ENCODE measurements at places on chromosomes 2 and 18.

DNA sequence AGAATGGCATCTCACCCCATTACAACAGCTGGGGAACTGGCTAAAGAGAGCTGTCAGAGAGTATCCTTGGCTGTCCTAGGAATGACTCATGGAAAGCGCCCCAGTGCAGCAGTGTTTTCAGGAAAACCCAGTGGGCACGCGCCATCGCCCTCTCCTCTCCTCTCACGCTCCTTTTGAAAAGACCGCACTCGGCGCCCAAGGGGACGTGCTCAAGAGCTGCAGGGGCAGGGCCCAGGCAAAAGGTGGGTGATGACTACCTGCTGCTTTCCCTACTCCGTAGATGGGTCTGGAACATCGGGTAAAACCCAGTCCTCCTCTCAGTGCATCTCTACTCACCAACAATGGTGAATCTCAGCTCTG lies 68.1 kb downstream of the EMILIN2 start:
- DNase-seq, result no peak

- no peak for DNase-seq
These were observed 12.1 kb downstream of the DOCK10 start for GRCh38 chr2:225030203-225030602.

DNA sequence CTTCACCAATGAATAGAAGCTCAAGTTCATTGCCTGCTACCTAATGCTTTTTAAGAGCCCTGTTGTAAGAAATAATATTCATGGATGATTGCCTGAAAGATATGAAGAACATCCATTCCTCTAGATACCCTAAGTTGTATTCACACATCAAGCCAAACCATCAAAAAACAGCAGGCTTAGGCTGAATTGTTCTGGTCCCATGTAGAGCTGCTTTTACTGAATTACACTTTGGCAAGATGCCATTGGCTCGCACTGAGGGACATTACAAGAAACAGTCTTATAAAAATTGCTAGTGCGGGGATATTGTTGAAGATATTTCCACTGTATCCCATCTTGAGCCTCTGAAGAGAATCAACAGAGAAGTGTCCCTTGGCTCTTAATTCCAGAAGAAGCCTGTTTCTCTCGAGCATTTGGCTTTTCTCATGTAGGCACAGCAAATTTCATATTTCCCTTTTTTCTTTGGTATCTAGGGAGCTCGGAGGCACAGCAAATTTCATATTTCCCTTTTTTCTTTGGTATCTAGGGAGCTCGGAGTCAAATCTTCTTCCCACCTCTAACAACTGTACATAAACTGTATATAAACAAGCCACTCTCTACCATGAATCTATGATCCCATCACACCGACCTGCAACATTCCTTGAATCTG lies 107.5 kb downstream of the COLEC12 start:
- no peak for DNase-seq

GRCh38 chr18:57389271-57389670 lies 36.9 kb downstream of the ST8SIA3 start:
- no peak for DNase-seq

DNA sequence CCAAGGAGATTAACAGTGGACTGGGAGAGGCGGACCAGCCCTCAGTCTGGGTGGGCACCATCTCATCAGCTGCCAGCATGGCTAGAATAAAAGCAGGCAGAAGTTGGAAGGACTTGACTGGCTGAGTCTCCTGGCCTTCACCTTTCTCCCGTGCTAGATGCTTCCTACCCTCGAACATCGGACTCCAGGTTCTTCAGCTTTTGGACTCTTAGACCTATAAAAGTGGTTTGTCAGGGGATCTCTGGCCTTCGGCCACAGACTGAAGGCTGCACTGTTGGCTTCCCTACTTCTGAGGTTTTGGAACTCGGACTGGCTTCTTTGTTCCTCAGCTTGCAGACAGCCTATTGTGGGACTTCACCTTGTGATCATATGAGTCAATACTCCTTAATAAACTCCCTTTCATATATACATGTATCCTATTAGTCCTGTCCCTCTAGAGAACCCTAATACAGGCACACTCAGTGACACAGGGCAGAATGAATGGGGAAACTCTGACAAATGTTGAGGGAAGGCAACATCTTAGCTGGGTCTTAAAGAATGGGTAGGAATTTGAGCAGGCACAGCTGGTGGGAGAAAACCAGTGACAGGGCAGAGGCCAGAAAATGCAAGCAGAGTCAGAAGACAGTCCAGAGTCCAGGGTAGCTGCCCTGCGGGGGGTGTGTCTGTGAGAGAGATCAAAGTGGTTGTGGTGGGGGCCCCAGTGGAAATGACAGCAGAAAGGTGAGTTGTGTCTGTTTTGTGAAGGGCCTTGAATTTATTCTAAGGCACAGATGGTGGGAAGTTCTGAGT lies 108.1 kb upstream of the CD302 start:
- no peak for DNase-seq

DNA sequence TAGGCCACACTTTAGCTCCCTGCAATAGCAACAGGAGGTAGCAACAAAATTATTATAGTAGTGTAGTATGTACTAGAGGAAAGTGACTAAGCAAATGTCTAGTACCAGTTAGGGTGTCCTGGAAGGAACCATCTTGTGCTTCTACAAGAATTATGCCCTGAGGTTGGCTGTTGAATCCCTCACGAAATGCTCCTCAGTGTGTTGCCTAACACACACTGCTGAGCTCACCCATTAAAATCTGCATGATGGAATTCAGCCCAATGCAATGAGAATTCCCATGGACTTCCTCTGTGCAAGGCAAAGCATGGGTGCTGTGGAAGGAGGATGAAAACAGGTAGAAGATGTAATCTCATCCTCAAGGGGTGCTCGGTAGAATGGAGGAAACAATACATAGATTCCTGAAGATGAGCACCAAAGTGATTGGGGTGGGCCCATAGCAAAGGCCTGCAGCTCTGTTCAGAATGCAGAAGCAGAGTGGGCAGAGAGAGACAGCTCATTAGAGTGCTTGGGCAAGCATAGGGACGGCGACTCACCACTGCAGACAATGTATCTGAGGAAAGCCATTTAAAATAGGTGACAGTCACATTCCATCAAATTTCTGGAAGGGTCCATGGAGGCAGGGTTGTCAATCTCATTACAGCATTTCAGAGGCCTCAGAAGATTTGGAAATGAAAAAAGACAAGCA lies 1.2 kb upstream of the UGT1A7 start:
- no peak for DNase-seq

DNA sequence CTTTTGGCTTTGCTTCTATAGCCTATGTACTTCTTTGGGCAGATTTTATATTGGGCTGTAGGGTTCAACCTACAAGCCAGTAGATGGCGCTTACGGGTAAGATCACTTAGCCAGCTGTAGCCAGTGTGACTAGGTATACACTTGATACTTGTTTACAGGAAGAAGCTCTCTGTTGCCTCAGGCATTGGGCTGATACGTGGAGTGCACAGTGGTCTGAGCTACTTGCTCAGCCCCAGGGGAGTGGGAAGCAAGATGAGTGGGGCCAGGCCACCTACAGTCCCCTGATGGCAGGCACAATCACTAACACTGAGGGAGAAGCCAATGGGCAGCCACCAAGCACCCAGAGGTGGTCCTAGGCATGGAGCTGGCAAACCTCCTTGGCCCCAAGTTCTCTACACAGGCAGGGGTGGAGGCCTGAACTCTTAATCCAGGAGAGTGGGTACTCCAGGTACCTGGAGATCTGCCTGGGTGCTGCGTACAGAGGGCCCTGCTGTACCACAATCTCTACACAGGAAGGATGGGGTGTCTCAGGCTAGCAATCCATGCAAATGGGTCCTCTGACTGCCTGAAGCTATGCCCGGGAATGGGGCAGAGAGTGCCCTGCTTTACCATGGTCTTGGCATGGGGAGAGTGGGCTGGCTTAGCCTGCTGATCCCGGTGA lies 122.2 kb downstream of the NCOA1 start:
- DNase-seq, result peak; percentile 18

- DNase-seq, result no peak
These were observed 210.5 kb upstream of the DPP10 start for GRCh38 chr2:114231921-114232320.

GRCh38 chr2:230052299-230052698 lies 16.4 kb downstream of the SLC16A14 start:
- DNase-seq, result no peak
